T-helper 17 cell (primary cell): ENCODE measurements at places on chromosomes 2 and 18. TPM values are rescaled to one million over a fixed set of nuclear protein-coding genes. Genes with fewer than 3 reads are reported as not detected.
A peak's percentile ranks its signal among the peaks of the same experiment; 100 is the strongest.

TRIM43 gene
- not detected for total RNA-seq

GRCh38 chr2:51105811-51106210 lies 73.9 kb upstream of the NRXN1 start:
- no peaks in the 10 kb centered on the region for H3K36me3 ChIP-seq
- no peaks in the 10 kb centered on the region for H3K4me1 ChIP-seq
- no peak overlapping the region for H3K27ac ChIP-seq
- H3K27me3 ChIP-seq, result no peaks in the 10 kb centered on the region

TUBB8B gene
- not detected for total RNA-seq

DNA sequence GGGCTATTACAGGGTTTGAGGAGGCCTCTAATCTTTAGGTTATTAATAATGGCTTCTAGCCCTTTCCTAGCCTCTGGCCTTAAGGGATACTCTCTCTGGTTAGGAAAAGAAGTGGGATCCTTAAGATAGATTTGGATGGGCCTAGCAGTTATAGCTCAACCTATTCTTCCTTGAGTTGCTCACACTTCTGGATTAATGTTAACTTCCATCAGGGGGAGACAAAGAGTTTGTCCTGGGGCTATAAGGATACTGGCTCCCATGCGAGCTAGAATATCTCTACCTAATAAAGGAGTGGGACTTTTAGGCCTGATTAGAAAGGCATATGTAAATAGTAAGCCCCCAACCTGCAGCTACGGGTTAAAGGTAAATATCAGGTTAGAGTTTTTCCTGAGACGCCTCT lies 14.3 kb upstream of the PTH2R start:
- no peak overlapping the region for H3K27ac ChIP-seq
- no peak for DNase-seq
- no peaks in the 10 kb centered on the region for H3K36me3 ChIP-seq
- H3K27me3 ChIP-seq, result peaks cover 12% of the 10 kb centered on the region
- H3K4me1 ChIP-seq, result no peaks in the 10 kb centered on the region

- H3K4me1 ChIP-seq, result peaks cover 7% of the 10 kb centered on the region
- no peaks in the 10 kb centered on the region for H3K27me3 ChIP-seq
- H3K27ac ChIP-seq, result no peak overlapping the region
- H3K4me3 ChIP-seq, result no peak overlapping the region
- no peaks in the 10 kb centered on the region for H3K36me3 ChIP-seq
Observed at GRCh38 chr18:75293591-75293990, 83.0 kb downstream of the TSHZ1 start.

DNA sequence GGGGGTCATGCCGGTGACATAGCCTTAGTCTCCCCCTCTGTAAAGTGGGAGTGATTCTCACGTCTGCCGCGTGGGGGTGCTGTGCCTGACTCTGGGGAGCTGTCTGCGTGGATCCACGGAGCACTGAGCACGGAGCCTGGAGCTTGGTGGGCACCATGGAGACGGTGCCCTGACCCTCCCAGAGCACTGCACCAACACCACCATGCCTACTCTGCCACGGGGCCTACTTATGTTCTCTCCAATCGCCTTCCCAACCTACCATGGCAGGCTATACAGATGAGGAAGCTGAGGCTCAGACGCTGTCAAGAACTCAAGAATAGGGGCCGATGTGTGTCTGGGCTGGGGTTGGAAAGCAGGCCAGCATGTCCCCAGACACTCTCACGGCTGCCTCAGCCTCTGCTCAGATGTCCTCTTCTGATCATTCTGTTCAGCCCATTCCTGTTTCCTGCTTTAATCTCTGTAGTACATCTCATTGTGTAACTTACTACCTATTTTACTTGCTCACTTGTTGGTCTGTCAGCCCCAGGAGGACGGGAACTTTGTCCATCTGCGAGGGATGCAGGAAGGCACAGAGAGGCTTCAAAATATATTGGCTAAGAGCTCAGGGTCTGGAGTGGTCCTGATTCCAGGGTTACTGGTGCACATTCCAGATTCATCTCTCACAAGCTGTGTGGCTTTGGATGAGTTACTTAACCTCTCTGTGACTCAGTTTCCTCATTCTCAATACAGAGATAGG lies 168.1 kb upstream of the HS6ST1 start:
- H3K27ac ChIP-seq, result no peak overlapping the region
- DNase-seq, result no peak
- H3K36me3 ChIP-seq, result no peaks in the 10 kb centered on the region
- H3K4me3 ChIP-seq, result no peak overlapping the region
- peaks cover 31% of the 10 kb centered on the region for H3K27me3 ChIP-seq

- peaks cover 42% of the 10 kb centered on the region for H3K27me3 ChIP-seq
- H3K4me1 ChIP-seq, result peaks cover 2% of the 10 kb centered on the region
- peak overlapping the region; percentile 19 for H3K4me3 ChIP-seq
- DNase-seq, result no peak
- H3K27ac ChIP-seq, result no peak overlapping the region
Observed at GRCh38 chr2:38174646-38175423, 98.9 kb upstream of the CYP1B1 start.

- peaks cover 8% of the 10 kb centered on the region for H3K4me1 ChIP-seq
- DNase-seq, result peak; percentile 30
- H3K4me3 ChIP-seq, result peak overlapping the region; percentile 79
- H3K36me3 ChIP-seq, result peaks cover 2% of the 10 kb centered on the region
Observed at GRCh38 chr2:117835990-117836760, 21.7 kb downstream of the DDX18 start.

DNA sequence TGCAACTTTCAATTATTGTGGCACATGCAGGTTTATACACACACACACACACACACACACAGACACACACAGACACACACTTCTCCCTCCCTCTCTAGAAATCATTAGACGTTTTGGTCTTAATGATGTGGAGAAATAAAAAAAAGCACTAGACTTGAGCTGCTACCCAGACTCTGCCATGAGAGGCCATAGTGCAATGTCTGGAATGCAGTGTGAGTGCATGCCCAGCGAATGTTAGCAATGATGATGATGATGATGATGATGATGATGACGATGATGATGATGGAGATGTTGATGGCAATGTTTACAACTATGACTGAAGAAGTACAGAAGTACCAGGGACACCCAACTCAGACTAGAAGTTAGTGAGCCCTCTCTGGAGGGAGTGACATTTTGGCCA lies 23.8 kb upstream of the KLHL29 start:
- no peak overlapping the region for H3K4me3 ChIP-seq
- H3K27me3 ChIP-seq, result peaks cover 66% of the 10 kb centered on the region

GRCh38 chr18:43634994-43635393 lies 357.7 kb upstream of the SYT4 start:
- DNase-seq, result no peak
- H3K4me3 ChIP-seq, result no peak overlapping the region
- H3K27ac ChIP-seq, result no peak overlapping the region
- H3K36me3 ChIP-seq, result no peaks in the 10 kb centered on the region
- no peaks in the 10 kb centered on the region for H3K4me1 ChIP-seq

- H3K4me3 ChIP-seq, result peak overlapping the region; percentile 98
- H3K4me1 ChIP-seq, result peaks cover 44% of the 10 kb centered on the region
- peak overlapping the region; percentile 99 for H3K27ac ChIP-seq
- no peak for DNase-seq
Observed at GRCh38 chr18:75208836-75209128, 157 bp downstream of the PTGR3 start.

- H3K4me1 ChIP-seq, result peaks cover 12% of the 10 kb centered on the region
- no peaks in the 10 kb centered on the region for H3K27me3 ChIP-seq
- no peak overlapping the region for H3K4me3 ChIP-seq
- peaks cover 6% of the 10 kb centered on the region for H3K36me3 ChIP-seq
- no peak for DNase-seq
Observed at GRCh38 chr2:238016526-238016925, 44.3 kb upstream of the SCLY start.

DNA sequence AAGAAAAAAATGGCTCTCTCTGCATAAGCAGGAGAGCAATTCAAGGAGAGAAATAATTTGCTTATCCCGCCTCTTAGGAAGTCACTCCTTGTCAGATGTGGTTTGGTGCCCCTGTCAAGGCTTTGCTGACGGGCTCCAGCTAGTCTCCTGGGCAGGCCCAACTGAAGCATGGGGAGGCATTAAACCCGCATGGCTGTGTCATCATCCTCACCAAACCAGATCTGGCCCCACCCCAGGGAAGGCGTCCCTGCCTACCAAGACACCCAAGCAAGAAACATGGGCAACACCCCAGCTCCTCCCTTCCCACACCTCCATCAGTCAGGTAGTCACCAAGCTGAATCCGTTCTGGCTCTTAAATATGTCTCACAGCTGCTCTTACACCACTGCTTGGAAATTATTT lies 108.0 kb downstream of the SGPP2 start:
- peaks cover 2% of the 10 kb centered on the region for H3K36me3 ChIP-seq
- H3K4me1 ChIP-seq, result no peaks in the 10 kb centered on the region
- H3K27ac ChIP-seq, result no peak overlapping the region
- no peak for DNase-seq
- no peaks in the 10 kb centered on the region for H3K27me3 ChIP-seq
- no peak overlapping the region for H3K4me3 ChIP-seq

DYNAP gene
- not detected for total RNA-seq

KCNK3 gene
- not detected for total RNA-seq

DNA sequence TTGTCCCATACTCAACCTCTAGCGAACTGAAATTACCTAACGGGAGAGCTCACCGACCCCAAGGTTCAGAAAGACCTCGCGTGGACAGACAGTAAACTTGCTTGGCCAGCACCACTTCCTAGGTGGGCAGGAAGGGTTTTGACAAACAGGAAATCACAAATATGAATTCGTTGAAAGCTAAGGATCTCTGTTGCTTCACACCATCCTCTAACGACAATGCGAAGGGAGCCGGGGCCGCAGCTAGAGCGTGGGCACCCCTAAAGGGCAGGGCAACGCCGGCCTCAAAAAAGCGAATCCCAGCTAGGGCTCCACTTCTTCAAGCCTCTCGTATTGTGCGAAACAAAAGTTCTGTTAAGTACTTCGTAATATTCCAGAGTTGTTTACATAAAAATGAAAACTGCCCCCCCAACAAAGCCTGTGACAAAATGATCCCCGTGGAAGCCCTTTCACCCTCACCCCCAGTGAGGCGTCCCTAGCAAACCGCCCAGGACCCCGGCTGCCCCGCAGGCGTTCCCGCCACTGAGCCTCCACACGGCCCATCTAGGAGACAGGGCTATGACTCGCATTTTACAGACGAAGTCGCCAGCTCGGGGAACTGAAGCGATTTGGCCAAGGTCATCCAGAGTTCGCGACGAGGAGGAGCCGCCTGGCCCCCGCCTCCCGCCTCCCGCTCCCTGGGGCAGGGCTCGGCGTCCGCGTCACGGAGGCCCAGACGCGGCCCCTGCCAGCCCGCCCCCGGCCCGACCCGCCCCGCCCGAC lies 548 bp downstream of the KANSL3 start:
- peak; percentile 75 for DNase-seq
- no peaks in the 10 kb centered on the region for H3K27me3 ChIP-seq
- H3K27ac ChIP-seq, result peak overlapping the region; percentile 94
- peak overlapping the region; percentile 92 for H3K4me3 ChIP-seq
- H3K36me3 ChIP-seq, result peaks cover 6% of the 10 kb centered on the region
- peaks cover 33% of the 10 kb centered on the region for H3K4me1 ChIP-seq

ALPP gene
- total RNA-seq, result 0.45 TPM

CGREF1 gene
- total RNA-seq, result not detected

DNA sequence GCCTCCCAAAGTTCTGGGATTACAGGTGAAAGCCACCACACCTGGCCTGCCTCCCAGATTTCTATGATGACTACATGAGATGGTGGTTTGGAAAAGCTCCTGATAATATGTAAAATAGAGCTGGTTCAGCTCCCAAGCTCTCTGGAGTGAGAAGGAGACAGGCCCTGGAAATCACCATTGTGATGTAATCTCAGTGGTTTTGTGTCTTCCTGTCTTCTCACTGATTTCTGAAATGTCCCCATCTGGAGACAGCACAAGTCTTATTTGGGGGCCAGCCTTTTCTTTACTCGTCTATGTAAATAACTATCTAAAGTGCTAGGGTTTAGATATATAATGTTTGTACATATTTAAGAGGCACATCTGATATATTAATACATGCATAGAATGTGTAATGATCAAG lies 64.0 kb downstream of the CCNT2 start:
- no peak for DNase-seq
- no peaks in the 10 kb centered on the region for H3K4me1 ChIP-seq
- H3K27me3 ChIP-seq, result peaks cover 37% of the 10 kb centered on the region
- peaks cover 5% of the 10 kb centered on the region for H3K36me3 ChIP-seq

DNA sequence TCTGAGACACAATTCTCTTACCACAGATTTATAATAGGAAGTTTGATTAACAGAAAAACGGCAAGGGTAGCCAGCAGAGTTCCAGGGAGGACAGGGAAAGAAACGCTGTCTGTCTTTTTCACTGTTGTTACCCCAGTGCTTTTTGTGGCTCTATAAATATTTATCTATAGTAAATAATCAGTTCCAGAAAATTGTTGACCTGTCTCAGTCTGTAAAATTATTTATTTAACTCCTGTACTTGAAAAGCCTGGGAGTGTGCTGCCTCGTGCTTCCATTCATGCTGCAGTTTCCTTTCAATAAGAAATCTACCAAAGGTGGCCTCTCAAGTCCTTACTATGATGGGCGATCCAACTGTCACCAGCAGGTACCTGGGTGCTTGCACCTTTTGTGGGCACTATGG lies 102.9 kb downstream of the ETAA1 start:
- no peaks in the 10 kb centered on the region for H3K36me3 ChIP-seq
- DNase-seq, result no peak

NYAP2 gene
- not detected for total RNA-seq

KCNS3 gene
- total RNA-seq, result not detected

RAPH1 gene
- 6.1 TPM for total RNA-seq

GRCh38 chr2:47118581-47118980 lies 36.5 kb downstream of the STPG4 start:
- H3K4me3 ChIP-seq, result no peak overlapping the region
- DNase-seq, result no peak
- peaks cover 20% of the 10 kb centered on the region for H3K27me3 ChIP-seq
- H3K27ac ChIP-seq, result no peak overlapping the region

DNA sequence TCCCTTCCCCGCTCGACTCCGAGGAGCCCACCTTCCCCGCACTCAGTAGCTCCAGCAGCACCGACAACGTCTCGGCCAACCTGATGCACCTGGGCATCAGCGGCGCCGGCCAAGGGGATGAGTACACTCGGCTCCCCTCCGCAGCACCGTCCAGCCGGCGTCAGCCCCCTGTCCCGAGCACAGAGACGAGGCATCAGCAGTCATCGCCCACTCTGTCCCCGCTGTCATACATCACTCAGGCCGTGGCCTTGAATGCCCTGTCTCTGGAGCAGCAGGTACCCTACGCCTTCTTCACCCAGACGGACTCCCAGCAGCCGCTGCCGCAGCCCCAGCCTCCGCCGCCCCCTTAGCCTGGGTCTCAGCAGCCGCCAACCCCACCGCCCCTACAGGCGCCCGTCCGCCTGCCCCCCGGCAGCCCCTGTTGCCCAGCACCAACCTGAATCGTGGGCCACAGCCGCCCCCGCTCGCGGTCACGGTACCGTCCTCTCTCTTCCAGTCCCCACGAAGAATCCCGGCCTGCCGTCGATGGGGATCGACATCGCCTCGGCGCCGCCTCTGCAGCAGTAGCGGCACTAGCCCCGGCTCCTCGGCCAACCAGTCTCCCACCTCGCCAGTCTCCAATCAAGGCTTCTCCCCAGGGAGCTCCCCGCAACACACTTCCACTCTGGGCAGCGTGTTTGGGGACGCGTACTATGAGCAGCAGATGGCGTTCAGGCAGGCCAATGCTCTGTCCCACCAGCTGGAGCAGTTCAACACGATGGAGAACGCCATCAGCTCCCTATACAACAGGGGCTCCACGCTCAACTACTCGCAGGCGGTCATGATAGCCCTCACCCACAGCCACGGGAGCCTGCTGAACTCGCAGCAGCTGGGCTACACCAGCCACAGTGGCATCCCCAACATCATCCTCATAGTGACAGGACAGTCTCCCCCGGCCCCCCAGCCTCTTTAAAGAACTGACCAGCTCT lies 1195.9 kb upstream of the CHAC2 start:
- H3K27ac ChIP-seq, result no peak overlapping the region
- no peak overlapping the region for H3K4me3 ChIP-seq
- no peak for DNase-seq

LRRTM1 gene
- not detected for total RNA-seq
